ENCODE measurements at places on chromosomes 7 and 10. TPM values are rescaled to one million over a fixed set of nuclear protein-coding genes. Genes with fewer than 3 reads are reported as not detected.
A peak's percentile ranks its signal among the peaks of the same experiment; 100 is the strongest.

Gene CCL26
- 0.49 TPM for total RNA-seq

DNA sequence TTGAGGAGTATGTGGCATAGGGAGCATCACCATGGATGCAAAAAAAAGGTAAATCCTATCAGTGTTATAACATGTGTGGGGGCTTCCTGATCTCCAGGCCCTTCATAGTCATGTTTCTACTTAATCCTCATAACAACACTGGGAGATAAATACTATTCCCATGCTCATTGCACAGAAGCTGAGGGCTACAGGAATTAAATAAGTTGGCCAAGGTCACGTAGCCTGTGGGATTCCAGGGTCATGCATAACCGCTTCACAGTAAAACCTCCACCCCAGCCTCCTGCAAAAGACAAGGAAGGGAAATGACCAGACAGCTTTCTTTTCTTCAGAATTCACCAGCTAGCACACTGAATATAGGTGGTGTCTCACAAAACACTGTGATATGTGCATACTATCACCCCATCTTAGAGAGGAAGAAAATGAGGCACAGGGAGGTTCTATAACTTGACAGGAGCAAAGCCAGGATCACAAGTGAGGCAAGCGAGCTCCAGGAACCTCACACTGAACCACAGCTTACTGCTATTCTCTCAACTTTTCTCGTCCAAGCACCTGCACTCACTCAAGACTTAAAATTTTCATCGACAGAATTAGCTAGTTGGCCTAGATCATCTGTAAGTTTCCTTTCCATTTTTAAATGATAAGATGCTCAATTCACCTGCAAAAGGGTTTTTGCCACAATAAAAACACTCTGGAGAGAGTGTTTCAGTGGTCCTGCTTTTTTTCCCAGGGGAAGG, 13.4 kb downstream of the JAZF1 start:
- H3K36me3 ChIP-seq = no peaks in the 10 kb centered on the region
- H3K4me3 ChIP-seq = no peak overlapping the region
- H3K27ac ChIP-seq = no peak overlapping the region
- no peaks in the 10 kb centered on the region for H3K27me3 ChIP-seq
- H3K4me1 ChIP-seq = peaks cover 65% of the 10 kb centered on the region

DNA sequence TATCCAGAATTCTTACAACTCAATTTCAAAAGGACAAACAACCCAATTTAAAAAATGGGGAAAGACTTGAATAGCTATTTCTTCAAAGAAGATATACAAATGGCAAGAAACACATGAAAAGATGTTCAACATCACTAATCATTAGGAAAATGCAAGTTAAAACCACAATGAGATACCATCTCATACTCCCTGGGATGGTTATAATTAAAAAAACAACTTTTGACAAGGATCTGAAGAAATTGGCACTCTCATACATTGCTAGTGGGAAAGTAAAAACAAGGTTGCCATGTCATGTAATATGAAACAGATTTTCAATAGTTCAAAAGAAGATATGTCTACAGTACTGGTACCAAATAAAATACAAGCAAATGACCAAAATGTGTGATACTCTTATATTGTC, 9.0 kb downstream of the OAT start:
- H3K27me3 ChIP-seq = no peaks in the 10 kb centered on the region
- DNase-seq = no peak
- peaks cover 67% of the 10 kb centered on the region for H3K36me3 ChIP-seq
- H3K4me3 ChIP-seq = no peak overlapping the region
- H3K27ac ChIP-seq = no peak overlapping the region

DNA sequence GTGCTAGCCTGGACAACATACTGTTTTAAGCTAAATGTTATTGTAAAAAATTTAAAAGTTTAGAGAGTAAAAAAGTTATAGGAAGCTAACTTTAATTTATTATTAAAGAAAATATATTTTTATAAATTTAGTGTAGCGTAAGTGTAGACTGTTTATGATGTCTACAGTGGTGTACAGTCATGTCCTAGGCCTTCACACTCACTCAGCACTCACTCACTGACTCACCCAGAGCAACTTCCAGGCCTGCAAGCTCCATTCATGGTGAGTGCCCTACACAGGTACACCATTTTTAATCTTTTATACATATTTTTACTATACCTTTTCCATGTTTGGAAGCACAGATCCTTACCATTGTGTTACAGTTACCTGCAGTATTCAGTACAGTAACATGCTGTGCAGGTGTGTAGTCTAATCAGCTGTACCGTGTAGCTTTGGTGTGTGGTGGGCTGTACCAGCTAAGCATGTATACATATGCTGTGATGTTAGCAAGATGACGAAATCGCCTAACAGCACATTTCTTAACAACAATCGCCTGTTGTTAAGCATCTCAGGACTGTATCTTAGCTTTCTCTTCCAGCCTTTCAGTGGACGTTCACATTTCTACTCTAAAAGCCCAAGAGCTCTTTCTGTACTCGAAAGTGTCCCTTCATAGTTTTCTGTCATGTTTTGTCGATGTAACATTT, 12.5 kb downstream of the RNF32 start:
- H3K36me3 ChIP-seq = no peaks in the 10 kb centered on the region
- no peaks in the 10 kb centered on the region for H3K4me1 ChIP-seq
- DNase-seq = no peak
- H3K4me3 ChIP-seq = no peak overlapping the region
- no peak overlapping the region for H3K27ac ChIP-seq

GRCh38 chr10:79424221-79425073, 21.0 kb downstream of the ZCCHC24 start:
- H3K36me3 ChIP-seq = peaks cover 30% of the 10 kb centered on the region
- peaks cover 26% of the 10 kb centered on the region for H3K4me1 ChIP-seq
- peak overlapping the region; percentile 60 for H3K27ac ChIP-seq
